Cerebellum (tissue), 4 donors: ENCODE measurements at places on chromosomes 6 and 20. TPM values are rescaled to one million over a fixed set of nuclear protein-coding genes. Genes with fewer than 3 reads are reported as not detected.

DNA sequence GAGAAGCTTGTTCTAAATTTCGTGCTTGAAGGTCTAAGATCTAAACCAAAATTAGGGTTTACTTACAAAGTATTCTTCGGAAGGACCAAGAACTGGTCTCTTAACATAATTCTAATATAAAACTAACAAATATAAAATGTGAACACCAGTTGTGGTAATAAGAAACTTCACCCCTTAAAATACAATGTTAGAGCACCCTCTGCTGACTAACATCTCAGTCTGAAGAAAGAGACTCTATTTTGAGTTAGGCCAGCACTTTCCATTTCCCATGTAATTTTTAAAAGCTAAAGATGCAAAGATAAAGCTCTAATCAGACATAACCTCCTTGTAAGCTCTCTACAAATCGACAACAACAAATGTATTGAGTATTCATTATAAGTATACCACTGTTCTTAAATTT lies 24.6 kb downstream of the ATG5 start:
- DNase-seq: peak; percentile 19

KCNK16 gene
- not detected for total RNA-seq

YWHAB gene
- total RNA-seq: 98.7 TPM

- DNase-seq: no peak
Measured at GRCh38 chr6:110664933-110665332, 150.3 kb downstream of the CDK19 start.

NR2E1 gene
- not detected for total RNA-seq

DNA sequence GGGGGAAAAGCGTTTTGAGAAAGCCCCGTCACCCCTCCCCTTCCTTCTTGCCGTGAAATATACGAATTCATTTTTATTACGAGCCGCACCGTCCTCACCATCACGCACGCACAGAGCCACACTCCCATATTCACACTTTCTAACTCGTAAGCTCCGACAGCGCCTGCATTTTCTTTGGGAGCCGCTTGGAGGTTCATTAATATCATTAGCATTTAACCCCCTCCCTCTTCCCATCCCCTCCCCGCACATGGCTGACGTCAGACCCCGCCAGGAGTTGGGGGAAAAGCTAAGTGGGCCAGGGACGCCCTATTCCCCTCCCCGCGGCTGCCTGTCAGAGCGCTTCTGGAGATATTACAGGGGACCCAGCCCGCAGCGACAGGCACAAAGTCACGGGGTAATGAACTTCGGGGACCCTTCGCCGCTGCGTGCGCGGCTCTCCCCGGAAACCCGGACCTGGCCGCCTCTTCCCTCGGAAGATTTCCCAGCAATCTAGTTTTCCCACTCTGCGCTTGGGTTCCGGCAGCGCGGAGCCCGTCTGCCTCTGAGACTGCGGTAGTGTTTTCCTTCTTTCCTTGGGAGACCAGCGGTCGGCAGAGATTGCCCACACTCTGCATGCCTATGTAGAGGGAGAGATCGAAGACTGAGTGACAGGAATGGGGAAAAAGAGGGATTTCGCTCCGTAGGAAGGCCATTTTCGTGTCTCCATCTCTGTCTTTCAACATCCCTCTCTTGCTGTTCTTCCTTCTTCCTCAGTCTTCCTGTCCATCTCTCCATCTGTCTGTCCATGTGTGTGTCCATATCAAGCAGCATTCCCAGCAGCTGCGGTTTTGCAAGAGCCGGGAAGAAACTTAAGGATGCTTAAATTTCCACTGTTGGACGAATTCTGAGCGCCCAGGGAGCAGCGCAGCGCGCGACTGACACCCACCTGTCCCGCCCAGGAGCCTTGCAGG lies at the start of gene NR2E1:
TSS of gene NR2E1 (plus strand) at position 309 of the 950 bp plus-strand sequence. CDS start 744 bp downstream, outside the sequence.
- DNase-seq: no peak

- DNase-seq: no peak
Measured at GRCh38 chr6:129426343-129426742, 283.6 kb downstream of the ARHGAP18 start.

MUC22 gene
- total RNA-seq: not detected

DNA sequence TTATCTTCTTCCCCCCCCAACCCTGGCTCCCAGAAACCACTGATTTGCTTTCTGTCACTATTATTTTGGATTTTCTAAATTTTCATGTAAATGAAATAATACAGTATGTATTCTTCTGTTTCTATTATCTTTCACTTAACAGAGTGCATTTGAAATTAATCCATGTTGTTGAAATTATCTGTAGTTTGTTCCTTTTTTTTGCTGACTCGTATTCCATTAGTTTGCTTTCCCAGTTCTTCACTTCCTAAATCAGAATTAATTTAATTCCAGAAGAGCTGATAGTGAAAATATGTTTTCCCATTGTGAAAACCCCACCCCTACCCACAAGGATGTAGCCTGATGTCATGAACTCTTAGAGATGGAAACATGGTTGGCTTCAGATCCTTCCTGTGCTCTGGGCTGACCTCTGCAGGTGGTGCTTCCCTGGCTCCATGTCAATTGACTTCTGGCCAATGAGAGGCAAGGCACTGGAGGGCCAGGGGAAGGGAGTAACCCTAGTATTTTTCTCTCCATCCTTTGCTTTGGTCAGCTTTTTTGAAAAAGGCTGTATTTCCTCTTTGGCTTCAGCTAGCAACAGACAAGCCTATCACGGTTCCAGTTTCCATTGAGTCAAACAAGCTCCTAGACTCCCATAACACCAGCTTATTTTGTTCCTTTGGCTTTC lies 244.4 kb upstream of the HSF2 start:
- DNase-seq: no peak

GRCh38 chr20:17871181-17871580 lies 97.4 kb downstream of the SNX5 start:
- DNase-seq: no peak

DNA sequence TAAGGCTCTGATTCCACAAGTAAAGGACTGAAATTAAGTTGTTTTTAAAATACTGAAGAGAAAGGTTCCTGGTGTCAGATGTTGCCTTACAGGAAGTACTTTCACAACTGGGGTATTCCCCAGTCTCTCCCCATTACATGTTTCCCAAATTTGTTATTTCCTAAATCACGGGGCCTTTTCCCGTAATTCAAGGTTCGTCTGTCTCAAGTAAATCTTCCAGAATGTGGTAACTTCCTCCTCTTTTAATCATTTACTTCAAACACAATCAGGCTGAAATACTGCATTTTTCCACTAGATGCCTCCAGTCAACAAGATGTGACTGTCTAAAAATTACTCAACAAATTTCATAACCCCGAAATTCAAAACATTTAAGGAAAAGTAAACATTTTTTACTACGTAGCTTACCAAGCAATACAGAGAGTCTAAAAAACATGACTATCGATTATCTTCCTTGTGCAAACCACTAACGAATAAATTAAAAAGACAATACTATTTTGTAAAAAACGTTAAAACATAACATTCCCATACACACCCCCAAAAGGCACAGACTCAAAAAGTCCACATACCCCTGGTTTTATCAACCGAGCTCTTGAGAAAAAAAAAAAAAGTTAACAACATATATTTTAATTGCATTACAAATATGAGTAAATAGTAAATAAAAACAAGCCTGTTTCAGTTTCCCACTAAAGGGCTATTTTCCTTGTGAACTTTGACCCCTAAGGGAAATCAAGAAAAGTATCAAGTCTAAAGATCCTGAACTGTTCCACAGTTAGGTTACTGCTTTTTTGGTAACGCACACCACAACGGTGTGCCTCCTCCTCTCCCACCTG lies 1.7 kb downstream of the SOD2 start:
- DNase-seq: peak; percentile 55

GRCh38 chr6:53795702-53796450 lies 1.1 kb downstream of the LRRC1 start:
- peak; percentile 19 for DNase-seq

THBD gene
- total RNA-seq: 2.7 TPM

- DNase-seq: peak; percentile 60
Measured at GRCh38 chr6:27630727-27631608, 158.1 kb upstream of the ZNF184 start.

COL10A1 gene
- 0.09 TPM for total RNA-seq

KIAA0408 gene
- 74.0 TPM for total RNA-seq

EDN1 gene
- 6.3 TPM for total RNA-seq

DNA sequence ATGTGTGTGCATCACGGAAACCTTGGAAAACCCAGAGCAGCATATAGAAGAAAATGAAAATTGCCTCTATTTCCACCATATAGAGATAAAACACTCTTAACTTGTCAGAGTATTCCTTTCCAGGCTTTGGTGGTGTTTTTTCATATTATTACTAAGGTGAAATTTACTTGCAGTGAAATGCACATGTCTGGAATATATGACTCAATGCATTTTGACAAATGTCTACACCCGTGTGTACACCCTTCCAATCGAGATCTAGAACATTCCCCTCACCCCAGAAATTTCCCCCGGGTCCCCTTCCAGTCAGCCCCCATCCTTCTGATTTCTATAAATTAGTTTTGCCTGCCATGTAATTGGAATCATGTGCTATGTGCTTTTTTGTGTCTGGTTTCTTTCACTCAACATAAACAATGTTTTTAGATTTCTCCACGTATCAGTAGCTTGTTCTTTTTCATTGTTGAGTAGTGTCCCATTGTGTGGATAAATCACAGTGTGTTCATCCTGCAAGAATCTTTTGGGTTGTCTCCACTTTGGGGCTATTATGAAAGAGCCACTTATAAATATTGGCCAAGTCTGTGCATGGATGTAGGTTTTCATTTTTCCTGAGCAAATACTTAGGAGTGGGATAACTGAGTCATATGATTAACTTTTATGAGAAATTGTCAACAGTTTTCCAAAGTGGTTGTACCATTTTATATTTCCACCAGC lies 19.9 kb upstream of the PREX1 start:
- no peak for DNase-seq

GRCh38 chr6:20234136-20234535 lies 21.9 kb upstream of the MBOAT1 start:
- no peak for DNase-seq

SLC13A3 gene
- total RNA-seq: 9.8 TPM

DNA sequence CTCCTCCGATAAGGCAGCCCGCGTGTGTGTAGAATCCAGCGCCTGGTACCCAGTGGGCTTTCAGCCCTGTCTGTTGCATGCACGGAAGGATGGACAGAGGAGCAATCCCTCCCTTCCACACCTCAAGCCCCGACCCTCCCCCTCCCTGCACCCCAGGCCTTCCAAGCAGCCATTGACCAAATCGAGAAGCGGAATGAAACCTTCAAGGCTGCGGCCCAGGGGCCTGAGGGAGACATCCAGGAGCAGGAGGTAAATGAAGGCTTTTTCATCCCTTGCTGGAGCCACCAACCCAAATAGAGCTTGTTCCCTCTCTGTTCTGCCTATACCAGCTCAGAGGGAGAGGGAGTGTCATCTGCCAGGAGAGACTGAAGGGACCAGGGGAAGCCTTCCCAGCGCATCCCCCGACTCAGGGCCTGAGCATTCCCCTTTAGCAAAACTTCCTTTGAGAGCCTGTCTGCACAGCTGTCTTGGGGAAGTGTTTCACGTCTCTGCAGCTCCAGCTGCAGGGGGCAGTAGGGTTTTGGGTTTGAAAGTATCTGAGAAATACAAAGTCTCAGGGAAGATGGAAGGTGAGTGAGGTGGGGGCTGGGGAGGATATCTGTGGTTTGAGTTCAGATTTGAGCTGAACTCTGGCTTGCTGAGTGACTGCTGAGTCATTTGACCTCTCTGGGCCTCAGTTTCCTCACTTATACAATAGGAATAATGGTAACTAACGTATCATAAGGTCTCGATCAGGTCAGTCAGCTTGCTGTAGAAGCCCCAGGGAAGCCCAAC lies 16.1 kb downstream of the FGD2 start:
- no peak for DNase-seq

METTL24 gene
- 3.3 TPM for total RNA-seq

GRCh38 chr6:33431880-33432541 lies 12.1 kb downstream of the SYNGAP1 start:
- DNase-seq: no peak

GRCh38 chr20:57620274-57620990 lies at the start of gene ZBP1:
ZBP1 (minus strand) TSS chr20:57620426; CDS start chr20:57620295, 131 bp downstream.
- DNase-seq: no peak

- DNase-seq: no peak
Measured at GRCh38 chr6:971981-972640, 279.2 kb upstream of the EXOC2 start.

PRDM13 gene
- 4.7 TPM for total RNA-seq

GRCh38 chr6:169893624-169894023 lies 142.2 kb downstream of the ERMARD start:
- DNase-seq: no peak

PACSIN1 gene
- 4.3 TPM for total RNA-seq

POLR1C gene
- 20.9 TPM for total RNA-seq

GRCh38 chr6:168184701-168185100 lies 105.7 kb upstream of the FRMD1 start:
- DNase-seq: no peak

DNA sequence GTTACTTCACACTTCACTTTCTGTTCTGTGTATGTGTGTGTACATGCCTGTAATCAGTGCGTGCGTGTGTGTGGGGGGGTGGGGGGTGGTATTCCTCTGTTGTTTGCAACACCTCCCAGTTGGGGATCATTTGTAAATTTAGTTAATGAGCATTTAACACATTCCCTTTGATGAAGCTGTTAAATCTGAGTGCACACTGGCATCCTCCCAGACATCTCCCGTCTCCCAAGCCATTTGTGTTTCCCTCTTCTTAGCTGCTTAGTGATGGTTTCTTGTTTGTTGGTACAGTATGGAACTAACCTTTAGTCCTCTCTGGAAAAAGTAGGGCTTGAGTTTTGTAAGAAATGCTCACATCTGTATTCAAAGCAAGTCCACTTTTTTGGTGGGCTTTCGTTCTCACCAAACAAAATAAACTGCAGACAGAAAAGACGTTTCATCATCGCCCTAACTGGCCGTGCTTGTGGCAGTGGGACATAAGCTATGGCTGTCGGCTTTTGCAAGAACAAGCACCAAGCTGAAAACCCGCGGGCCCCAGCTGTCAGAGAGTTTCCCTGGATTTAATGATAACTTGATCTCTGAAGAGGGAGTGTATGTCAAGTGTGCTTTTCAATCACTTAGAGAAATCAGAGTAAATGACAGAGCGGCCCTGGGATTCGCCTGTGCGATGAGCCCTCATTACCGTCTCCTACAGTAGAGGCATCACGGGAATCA lies 54.9 kb upstream of the SASH1 start:
- no peak for DNase-seq

PLA2G7 gene
- 5.8 TPM for total RNA-seq

DNA sequence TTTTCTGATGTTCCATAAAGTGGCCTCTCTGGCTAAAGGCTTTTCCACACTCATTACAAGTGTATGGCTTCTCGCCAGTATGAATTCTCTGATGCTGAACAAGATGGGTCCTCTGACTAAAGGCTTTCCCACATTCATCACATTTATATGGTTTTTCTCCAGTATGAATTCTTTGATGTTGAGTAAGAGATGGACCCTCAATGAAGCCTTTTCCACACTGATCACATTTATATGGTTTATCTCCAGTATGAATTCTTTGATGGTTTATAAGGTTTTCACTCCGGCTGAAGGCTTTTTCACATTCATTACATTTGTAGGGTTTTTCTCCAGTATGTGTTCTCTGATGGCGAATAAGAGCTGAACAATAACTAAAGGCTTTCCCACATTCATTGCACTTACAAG lies 20.4 kb downstream of the ZNF184 start:
- DNase-seq: no peak
